DMS 273 treated with DMSO at 0.1 percent for 48 hours (cell line): ENCODE measurements at places on chromosomes 5 and 9.

- no peak for DNase-seq
Measured at GRCh38 chr9:33750307-33750838, 45.0 kb upstream of the PRSS3 start.

DNA sequence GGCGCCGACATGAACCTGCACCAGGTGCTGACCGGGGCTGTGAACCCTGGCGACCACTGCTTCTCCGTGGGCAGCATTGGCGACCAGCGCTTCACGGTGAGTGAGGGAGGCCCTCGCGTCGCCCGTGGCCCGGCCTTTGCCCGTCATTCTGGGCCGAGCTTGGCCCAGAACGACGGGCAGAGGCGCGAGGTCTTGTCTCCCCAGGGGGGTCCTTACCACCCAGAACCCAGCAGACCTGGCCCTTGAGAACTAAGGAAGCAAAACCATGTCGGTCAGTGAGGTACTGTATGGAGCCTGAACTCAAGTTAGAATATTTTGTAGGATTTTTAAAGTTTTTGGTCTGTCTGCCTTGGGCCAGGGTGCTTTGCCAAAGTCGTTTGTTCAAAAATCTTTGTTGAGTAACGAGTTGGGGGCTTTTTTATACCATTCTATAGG lies 691 bp downstream of the DMXL1 start:
- no peak for DNase-seq

- DNase-seq, result peak; percentile 14
Measured at GRCh38 chr9:79660615-79661014, 88.8 kb downstream of the TLE4 start.

DNA sequence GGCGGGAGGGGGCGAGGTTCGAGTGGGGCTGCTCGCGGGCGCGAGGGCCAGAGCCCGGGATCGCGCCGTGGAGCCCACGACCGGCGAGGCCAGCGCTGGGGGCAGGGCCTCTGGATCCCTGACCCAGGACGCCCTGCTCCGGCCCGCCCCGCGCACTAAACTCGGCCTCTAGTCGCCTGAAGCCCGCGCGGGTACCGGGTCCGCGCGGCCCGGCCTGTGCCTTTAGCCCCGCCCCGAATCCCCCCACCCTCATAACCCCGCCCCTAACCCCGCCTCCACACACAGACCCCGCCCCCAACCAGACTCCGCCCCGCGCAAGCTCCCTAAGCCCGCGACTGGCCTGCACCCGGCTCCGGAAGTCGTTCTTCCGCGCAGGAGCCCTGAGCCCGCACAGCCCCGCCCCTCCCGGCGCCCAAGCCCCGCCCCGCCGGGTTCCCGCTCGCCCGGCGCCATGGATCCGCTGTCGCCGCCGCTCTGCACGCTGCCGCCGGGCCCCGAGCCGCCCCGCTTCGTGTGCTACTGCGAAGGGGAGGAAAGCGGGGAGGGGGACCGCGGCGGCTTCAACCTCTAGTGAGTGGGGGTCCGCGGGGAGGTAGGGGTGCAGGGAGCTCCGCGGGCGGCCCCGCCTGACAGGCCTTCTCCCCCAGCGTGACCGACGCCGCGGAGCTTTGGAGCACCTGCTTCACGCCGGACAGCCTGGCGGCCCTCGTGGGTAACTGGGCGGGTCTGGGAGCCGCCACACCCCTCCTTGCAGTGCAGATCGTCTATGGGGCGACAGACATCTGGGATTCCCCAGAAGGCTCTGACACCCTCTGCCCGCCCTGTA lies at the start of gene PAXX:
PAXX (plus strand) TSS at position 430 of the 826 bp plus-strand sequence; CDS start at position 452, 22 bp downstream.
- no peak for DNase-seq

GRCh38 chr9:107683566-107683965 lies 194.0 kb upstream of the KLF4 start:
- no peak for DNase-seq

- peak; percentile 68 for DNase-seq
Measured at GRCh38 chr9:130327781-130328348, 62.3 kb downstream of the HMCN2 start.
